ENCODE measurements at places on chromosomes 5 and 9.

GRCh38 chr9:135248111-135248510 is 160.6 kb downstream of the OLFM1 start:
- DNase-seq: no peak

- DNase-seq: no peak
Measured at GRCh38 chr5:180313677-180314505, 22.0 kb upstream of the MAPK9 start.

DNA sequence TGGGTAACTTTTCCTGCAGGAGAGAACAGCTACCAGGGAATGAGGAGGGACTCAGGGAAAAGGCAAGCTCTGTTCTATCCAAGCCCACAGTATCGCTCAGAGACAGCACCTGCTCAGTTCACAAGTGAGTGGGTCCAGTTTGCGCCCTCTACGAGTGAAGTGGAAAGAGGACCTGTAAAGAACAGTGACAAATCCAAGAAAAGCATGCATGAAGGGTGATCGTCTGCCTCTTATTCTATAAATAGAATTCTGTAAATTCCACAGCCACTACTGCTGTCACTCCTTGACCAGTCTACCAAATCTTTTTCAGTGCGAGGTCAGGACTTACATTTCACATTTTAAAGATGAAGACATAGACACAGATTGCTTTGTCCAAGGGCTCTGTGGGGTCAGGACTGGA is 117.5 kb downstream of the ENTREP1 start:
- no peak for DNase-seq

- no peak for DNase-seq
Measured at GRCh38 chr5:38979535-38979934, 94.7 kb downstream of the RICTOR start.

- no peak for DNase-seq
Measured at GRCh38 chr9:78123808-78124207, 92.2 kb upstream of the GNAQ start.

- no peak for DNase-seq
Measured at GRCh38 chr5:38494175-38494574, 62.3 kb downstream of the LIFR start.

DNA sequence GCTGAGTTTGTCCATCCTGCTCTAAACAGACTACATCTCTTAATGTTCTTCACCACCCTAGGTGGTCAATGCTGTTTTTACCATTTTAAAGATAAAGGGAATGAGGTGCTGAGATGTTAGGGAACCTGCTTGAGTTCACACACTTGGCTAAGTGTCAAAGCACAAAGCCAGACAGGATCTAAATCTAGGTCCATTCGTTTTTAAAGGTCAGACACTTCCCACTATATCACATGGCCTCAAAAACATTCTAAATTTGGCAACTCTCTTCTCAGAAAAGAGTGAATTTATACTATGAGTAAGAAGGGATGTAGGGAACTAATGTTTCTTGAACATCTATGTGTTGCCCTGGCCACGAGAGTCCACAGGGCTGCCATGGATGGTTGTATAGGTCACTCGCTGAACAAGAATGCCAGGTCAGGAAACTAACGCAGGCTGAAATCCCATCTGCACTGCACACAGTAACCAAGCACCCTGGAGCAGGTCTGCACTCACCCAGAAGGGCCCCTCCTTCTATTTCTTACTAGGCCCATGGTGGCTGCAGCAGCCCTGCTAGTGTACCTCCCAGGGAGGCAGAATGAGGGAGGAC is 213.0 kb downstream of the SPOCK1 start:
- DNase-seq: no peak

- DNase-seq: no peak
Measured at GRCh38 chr9:104923289-104923688, 4.7 kb downstream of the ABCA1 start.

- no peak for DNase-seq
Measured at GRCh38 chr5:19175776-19176570, 812.0 kb downstream of the CDH18 start.

DNA sequence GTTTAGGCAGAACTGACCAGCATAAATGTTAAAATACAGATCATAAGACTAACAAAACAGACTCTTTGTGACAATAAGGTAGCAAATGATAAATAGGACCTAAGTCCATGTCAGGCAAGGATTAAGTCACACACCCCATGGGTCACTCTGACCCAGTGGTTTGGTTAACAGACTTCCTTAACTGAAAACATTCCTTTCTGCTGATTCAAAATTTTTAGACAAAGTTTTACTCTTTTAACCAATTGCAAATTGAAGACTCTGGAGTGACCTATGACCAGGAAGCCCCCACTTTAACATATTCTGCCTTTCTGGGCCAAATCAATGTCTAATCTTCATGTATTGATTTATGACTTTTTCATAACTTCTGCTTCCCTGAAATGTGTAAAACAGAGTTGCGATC is 4.9 kb upstream of the NXNL2 start:
- no peak for DNase-seq

- peak; percentile 21 for DNase-seq
Measured at GRCh38 chr5:27450607-27451006, 412.2 kb upstream of the CDH9 start.

DNA sequence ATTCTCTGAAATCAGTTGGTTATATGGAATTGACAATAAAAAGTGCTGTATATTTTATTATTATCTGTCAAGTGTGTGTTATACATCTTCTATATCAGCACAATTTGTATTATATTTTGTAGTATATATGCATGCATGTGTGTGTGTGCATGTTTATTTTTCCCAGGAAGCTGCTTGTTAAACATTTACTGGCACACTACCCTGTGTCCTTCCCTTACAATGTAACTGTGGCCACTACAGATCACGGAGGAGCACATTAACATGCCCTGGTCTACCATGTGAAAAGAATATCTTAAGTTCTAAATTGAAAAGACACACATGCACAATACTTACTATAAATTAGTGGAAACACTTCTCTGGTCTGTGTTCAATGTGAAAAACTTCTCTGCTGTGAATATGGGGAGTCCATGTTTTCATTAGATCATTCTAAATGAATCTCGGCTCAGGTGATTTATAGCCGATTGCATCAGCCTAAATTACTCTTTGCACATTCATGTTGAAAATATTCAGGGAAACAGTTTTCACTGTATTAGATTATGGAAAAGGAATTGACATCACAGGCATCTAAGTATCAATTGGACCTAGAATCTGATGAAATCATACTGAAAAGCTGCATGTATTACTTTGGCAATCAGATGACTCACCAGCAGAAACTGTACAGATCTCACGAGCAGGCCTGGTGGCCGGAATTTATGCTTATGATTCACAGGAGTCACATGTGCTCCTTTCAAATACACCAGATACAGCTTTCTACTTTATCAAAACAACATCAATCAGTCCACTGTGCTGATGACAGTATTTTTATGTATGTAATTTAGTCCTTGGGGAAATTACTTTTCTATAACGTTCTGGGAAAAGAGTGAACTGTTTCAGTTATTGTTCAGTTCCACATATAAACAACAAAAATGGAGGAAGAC is 39.4 kb downstream of the LURAP1L start:
- DNase-seq: peak; percentile 90

DNA sequence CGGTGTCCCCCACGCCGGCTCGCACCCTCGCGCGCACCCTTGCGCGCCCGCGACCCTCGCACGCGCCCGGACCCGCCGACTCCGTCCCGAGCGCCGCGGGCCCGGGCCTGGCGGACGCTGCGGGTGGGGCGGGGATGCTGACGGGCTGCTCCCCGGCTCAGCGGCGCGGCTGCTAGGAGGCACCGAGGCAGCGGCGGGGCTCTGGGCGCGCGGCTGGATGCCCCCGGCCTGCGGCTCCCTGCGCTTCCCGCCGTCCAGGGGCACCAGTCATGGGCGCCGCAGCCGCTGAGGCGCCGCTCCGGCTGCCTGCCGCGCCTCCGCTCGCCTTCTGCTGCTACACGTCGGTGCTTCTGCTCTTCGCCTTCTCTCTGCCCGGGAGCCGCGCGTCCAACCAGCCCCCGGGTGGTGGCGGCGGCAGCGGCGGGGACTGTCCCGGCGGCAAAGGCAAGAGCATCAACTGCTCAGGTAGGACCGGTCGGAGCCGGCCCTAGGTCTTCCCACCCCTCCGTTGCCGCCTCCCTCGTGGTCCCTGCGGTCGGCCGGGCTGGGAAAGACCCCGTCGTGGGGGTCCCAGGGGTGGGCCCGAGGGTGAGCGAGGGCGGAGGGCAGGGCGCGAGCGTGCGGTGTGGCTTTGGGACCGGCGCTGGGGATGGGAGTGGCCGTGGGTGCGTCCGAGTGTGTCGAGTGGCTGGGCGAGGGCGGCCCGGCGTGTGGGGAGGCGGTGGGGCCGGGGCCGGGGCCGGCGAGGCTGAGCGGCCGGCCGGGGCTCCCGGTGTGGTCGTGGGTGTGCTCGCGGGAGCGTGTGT is 530 bp downstream of the TMEFF1 start:
- peak; percentile 20 for DNase-seq

DNA sequence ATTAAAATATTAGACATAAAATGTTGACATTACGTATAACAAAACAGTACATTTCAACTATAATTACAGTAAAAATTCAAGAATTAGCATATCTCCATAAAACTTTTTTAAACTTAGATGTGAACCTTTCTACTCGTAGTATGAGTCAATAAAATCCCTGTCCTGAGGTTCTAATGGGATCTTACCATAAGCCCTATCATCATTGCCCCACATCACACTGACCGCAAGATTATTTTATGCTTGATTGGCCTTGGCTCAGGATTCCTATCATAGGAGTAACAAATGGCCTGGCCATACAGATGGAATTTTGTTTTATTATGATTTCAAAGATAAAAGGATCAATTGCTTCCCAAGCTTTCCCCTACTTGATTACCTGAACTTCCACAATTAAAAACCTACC is 238.3 kb downstream of the MEF2C start:
- no peak for DNase-seq

GRCh38 chr5:139962445-139962844 is 80.7 kb downstream of the NRG2 start:
- no peak for DNase-seq

GRCh38 chr9:131645078-131645776 is 94.6 kb downstream of the RAPGEF1 start:
- DNase-seq: no peak

DNA sequence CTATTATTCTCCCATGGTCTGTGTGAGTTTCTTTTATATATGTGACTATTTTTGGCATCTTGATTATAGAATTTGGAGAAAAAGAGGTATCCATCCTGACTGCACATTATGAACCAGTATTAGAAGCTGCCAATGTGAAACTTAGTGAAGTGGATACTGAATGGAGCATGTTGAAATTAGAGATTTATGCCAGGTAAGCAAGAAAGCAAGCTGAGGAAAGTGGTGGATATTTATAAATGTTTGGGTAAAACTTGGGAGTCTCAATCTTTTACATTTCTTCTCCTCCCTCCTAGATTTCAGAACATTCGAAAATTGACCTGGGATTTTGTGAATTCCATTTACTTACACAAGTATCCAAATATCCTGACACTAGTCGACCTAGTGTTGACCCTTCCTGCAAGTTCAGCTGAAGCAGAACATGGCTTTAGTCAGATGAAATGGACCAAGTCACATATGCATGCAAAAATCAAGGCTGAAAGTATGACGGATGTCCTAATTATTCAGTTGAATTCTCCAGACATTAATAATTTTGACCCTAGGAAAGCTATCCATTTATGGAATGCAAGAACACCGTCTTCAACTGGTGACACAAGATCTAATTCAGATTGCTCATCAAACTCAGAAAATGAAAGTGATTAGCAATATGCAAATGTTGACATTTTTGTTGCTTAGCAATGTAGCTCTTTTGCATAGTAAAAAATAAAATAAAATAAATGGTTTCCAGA is 66.8 kb upstream of the IL7R start:
- no peak for DNase-seq

DNA sequence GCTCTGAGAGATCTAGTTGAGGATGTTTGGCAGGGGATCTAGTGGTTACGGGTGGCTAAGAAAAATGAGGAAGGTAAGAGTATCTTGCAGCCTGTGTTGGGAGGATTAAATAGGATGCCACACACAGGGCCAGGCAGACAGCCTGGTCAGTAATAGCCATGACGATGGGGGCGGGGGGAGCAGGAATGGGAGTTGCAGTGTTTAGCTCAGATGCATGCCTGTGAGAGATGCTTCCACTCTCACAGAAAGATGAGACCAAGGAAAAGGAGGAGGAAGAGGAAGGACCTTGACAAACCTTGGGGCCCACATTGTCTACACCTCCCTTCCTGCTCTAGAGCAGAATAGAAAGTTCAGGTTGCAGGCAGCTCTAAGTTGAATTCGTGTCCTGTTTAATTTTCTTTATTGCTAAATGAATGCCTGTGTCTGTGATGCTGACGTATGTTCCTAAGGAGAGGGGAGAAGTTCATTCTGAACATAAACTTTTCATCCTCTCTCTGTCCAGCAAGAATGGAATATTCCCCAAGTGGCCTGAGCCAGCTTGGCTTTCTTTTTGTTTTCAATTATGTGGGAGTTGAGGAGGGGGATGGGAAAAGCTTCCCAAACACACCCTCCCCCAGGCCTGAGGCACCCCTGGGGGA is 28.7 kb downstream of the TGFBI start:
- DNase-seq: no peak

DNA sequence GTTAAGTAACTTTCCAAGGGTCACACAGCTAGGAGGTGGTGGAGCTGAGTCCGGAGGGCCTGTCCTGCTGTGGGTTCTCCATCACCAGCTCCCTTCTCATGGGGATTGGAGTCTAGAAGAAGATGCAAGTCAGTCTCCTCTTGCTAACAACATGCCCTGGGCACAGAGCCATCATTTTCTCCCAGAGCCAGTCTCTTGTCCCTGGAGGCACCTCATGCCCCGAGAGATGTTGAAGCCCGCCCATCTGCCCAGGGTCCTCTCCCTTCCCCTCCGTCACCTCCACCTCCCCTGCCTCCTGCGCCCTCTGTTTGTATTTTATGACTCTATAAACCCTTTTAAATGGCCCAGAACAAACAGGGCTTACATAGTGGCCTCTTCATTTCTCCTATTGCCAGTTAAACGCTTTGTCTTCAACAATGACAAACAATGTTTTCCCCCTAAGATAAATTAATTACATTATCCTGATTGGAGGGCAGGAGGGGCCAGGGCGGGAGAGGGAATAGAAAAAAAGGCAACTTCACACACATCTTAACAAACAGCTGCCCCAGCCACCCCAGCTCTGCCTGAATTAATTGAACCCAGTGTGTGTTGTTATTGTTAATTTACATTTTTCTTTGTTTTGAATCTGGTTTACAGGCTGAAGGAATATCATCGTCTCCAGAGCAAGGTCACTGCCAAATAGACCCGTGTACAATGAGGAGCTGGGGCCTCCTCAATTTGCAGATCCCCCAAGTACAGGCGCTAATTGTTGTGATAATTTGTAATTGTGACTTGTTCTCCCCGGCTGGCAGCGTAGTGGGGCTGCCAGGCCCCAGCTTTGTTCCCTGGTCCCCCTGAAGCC is 55.8 kb downstream of the ASS1 start:
- DNase-seq: peak; percentile 81

DNA sequence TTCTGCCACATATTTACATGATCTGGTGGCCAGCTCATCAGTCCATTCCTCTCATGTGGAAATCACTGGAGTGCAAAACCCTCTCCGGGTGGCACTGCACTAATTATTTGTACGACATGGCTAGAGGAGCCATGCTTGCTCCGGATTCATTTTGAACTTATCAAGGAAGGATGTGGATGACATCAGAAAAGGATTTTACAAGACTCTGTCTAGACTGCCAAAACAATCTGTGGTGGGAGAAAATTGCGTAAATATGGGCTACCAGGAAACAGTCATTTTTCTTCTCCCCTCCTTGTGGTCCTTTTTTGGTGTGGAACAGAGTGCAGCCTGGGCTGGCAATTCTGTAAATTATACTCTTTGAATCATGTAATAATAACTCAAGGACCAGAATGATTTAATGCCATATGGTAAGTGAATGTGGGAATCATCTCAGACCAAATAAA is 123.4 kb upstream of the IFNE start:
- no peak for DNase-seq

GRCh38 chr9:76697554-76697953 is 66.7 kb upstream of the PCA3 start:
- no peak for DNase-seq

GRCh38 chr9:15453956-15454355 is 31.3 kb downstream of the SNAPC3 start:
- DNase-seq: no peak
